ENCODE measurements at places on chromosomes 6 and 20.

DNA sequence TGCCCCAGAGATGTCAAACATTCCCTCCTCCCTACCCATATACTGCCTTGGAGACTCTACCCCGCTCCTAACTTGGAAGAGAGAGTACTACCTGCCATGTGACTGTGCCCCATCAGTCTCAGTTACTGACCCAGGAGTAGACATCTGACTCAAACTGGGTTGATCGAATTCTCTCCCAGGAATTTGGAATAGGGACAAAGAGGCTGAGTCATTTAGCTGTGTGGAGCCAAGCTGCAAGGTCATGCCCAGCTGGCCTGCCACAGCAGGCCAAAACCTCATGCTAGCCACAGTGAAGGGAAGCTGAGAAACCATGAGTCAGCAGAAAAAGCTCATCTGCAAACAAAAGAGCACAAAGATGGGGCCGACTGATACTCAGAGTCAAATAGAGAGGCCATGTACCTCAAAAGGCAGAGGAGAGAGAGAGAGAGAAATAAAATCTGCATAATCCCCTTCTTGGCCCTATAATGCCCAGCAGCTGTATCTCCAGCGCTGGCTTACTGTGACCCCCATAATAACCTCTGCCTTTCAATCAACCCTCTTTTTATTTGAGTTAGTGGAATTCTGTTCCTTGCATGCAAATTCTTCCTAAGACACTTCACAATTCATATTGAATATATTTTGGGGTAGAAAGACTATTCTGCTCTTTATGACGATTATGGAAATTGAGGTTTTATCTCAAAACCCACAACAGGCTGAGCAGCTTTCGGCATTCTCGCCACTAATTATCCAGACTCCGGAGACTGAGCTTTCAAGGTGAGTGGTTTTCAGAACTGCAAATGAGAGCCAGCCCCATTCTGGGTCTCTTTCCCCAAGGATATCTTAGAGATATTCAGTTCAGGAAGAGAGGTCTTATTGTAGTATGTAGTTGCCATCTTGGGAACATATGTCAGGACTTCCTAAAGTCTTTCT lies 21.4 kb upstream of the AKIRIN2 start:
- DNase-seq, result no peak

DNA sequence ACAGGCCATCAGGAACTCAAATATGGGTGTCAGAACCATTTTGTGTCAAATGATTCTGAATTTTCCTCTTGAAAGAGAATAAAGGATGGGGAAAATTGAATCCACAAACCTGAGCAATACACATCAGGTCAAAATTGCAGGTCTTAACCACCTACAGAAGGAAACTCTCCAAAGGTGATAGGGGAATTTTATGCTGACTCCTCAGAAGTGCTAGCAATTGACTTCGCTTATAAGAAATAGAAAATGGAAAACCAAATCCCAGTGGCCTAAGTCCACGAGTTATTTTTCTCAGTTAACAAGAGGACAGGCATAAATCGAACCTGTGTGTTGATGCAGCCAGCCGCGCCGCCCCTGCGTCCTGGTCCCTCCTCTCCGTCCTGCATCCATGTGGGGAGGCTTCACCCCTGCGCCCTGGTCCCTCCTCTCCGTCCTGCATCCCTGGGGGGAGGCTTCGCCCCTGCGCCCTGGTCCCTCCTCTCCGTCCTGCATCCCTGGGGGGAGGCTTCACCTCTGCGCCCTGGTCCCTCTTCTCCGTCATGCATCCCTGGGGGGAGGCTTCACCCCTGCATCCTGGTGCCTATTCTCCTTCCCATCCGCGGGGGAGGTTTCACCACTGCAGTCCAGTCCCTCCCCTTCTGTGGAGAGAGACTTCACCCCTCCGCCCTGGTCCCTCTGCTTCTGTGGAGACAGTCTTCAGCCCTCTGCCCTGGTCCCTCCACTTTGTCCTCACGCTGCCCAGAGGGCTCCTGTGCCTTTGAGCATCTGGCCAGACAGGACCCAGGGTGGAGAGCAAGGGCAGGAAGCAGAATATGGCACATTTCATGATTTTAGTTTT lies 230.3 kb downstream of the SMOC2 start:
- DNase-seq, result no peak

GRCh38 chr6:134727081-134727480 lies 222.8 kb downstream of the ALDH8A1 start:
- no peak for DNase-seq

DNA sequence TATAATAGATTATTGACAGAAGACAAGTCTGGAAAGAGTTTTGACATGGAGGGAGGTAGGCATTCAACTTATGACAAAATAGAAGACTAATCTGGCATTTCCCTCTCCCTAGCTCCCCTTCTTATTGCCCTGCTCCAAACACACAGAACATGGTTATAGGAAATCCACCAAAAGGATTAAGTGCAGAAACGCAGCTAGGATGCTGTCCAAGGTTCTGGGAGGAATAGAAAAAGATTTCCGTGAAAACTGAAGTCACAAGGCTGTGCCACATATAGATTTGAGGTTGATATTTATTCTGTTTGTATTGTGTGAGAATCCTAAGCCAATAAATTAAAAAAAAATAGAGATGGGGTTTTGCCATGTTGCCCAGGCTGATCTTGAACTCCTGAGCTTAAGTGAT lies 107.9 kb upstream of the MAP3K7 start:
- DNase-seq, result no peak

- no peak for DNase-seq
Observed at GRCh38 chr20:57408536-57409233, 17.5 kb downstream of the RBM38 start.

DNA sequence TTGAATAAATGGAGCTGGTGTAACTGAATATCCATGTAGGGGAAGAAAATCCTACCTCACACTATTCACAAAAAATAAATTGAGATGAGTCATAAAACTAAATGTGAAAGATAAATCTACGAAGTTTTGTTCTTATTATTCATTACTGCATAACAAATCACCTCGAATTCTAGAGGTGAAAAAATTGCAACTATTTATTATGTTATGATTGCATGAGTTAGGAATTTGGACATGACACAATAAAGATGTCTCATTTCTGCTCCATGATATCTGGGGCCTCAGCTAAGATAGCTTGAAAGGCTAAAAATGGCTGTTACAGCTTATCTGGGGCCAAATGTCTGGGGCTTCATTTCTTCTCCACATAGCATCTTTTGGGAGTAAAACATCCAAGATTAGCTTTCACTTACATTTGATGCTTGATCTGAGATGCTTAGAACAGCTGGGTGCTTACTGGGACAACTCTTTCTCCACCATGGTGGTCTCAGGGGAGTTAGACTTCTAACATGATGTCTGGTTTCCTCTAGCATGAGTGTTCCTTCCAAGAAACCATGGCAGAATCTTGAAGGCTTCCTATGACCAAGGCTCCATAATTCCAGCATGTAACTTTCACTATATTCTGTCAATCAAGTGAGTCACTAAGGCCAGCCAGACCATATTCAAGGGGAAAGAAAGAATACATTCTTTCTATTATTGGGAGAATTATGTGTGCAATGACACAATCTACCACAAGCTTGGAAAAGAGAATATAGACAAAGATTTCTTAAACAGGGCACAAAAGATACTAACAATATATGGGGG lies 30.1 kb downstream of the OR2B6 start:
- DNase-seq, result no peak

- no peak for DNase-seq
Observed at GRCh38 chr6:8082954-8083858, 19.0 kb upstream of the BLOC1S5 start.

DNA sequence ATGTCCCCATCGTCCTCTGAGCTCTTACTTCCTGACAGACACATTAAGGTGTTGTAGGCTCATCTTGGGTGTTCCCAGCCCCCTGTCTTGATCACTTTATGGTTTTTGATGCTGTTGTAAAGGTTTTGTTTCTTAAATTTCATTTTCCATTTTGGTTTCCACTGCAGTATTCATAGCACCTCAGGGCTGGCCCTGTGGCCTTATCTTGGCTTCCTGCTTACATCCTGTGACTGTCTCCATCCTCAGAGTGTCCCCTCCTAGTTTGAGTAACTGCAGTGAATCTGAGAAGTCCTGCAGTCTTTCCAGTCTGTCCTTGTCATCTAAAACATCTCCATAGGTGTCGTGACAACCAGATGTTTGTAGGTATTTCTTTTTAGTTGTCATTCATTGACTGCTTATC lies 50.9 kb downstream of the JARID2 start:
- no peak for DNase-seq

DNA sequence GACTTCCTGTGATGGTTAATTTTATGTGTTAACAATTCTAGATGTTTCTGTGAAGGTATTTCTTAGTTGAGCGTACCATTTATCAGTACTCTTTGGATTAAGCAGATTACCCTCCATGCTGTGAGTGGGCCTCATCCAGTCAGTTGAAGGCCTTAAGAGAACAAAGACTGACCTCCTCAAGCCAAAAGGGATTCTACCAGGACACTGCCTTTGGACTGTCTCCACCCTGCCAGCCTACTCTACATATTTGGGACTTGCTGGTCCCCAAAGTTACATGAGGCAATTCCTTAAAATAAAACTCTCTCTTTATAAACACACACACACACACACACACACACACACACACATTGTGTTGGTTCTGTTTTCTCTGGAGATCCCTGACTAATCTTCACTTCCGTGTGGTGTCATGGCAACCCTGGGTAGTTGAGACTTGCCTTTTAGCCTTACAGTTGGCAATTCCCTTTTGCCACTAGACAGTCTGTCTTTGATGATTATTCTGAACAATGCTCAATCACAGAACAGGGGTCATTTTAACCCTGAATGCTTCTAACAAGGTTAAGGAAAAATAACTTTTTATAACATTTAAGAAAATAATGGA lies 32.2 kb downstream of the MRAP2 start:
- no peak for DNase-seq

DNA sequence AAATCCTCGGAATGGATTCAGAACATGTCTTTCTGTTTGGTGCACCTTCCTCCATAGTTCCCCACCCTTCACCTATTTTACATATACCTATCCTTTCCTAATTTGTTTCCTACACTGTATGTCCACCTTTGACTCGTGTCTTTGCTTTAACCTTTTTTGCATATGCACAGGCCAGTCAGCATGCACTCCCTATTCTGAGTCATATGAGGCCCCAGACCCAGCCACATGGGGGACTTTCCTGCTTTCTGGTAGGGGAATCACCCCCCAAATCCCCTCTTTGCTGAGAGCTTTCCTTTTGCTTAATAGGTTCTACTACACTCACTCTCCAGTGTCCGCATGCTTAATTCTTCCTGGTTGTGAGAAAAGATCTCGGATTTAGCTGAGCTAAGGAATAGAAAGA lies 393.8 kb upstream of the IMPG1 start:
- DNase-seq, result no peak

GRCh38 chr20:50794181-50794845 lies 548 bp upstream of the BCAS4 start:
- no peak for DNase-seq

DNA sequence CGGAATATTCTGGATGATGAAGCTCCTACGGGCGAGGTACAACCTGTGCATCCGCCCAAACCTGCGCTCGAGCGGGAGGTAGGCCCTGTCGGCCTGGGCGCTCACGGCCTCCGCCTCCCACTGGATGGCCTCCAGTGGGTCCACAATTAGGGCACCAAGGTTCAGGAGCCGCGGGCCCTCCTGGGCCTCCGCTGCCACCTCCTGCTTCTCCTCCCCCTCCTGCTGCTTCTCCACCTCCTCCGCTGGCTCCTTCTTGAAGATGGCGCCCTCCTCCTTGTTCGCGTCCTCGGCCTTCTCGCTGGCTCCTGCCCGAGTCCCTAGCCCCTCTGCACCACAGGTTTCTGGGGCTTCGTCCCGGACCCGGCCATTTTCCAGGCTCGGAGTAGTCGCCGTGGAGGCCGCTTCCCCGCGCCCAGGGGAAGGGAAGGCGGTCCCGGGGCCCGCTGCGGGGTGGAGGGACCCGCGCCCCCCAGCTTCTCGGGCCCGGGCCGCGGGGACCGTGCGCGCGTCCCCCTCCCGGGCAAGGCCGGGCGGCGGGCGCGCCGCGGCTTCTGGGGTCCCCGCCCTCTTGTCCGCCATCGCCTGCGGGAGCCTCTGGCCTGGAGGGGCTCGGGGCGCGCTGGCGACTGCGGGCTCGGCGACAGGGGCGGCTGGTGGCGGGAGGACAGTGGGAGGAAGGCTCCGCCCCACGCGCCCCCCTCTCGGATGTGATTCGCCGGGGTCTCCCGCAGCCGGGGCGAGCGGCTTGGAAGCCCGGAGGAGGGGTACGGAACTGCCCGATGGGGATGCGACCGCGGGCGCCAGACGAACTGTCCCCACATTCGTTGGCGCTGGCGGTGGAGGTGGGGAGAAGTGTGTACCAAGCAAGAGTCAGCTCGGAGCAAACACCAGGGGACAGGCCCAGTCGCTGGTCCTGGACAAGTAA lies 17.6 kb downstream of the PLAGL2 start:
- no peak for DNase-seq

GRCh38 chr6:155221086-155221485 lies 42.7 kb upstream of the CLDN20 start:
- DNase-seq, result no peak

DNA sequence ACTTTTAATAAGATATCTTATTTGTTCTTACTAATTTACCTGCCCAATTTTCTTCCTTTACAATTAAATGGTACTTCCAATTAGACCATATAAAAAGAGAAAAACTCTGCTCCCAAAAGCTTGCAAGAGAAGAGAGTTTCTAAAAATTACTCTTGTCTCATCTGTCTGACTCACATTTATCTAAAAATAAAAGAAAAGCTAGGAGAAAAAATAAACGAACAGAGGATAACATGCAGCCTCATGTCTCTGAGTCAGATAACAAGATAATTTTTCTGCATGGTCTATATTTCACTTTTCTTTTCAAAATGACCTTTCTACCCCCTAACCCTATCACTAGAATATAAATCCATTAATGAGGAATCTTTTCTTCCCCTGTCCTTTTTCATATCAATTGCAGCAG lies 127.2 kb upstream of the TCF21 start:
- no peak for DNase-seq

- no peak for DNase-seq
Observed at GRCh38 chr20:58597249-58597891, 53.7 kb upstream of the STX16 start.

GRCh38 chr6:10487668-10488327 lies 33.4 kb upstream of the GCNT2 start:
- no peak for DNase-seq

- no peak for DNase-seq
Observed at GRCh38 chr6:25332655-25333071, 53.5 kb downstream of the CARMIL1 start.

GRCh38 chr6:110682460-110682853 lies 132.8 kb downstream of the CDK19 start:
- DNase-seq, result peak; percentile 38

DNA sequence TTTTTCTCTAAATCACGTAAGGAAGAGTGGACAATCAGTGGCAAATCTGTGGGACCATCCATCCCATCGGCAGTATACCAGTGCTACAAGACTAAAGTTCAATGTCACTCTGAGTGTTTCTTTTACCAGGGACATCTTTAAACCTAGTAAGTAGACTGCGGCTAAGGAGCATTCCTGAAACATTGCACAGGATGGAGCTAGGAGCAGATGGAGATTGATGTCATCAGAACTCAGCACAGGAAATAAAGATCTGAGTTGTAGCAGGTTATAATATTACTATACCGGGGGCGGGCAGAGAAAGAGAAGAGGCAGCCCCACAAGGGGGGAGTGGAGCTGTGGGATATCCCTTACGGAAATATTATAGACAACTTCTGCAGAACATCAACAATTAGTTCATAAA lies 162.1 kb downstream of the MTFR2 start:
- DNase-seq, result no peak

GRCh38 chr20:10255846-10256245 lies 37.2 kb downstream of the SNAP25 start:
- DNase-seq, result no peak
